ENCODE measurements at places on chromosomes 11 and 22.

- peak; percentile 62 for DNase-seq
Measured at GRCh38 chr22:50118557-50119168, 28.9 kb downstream of the MOV10L1 start.

DNA sequence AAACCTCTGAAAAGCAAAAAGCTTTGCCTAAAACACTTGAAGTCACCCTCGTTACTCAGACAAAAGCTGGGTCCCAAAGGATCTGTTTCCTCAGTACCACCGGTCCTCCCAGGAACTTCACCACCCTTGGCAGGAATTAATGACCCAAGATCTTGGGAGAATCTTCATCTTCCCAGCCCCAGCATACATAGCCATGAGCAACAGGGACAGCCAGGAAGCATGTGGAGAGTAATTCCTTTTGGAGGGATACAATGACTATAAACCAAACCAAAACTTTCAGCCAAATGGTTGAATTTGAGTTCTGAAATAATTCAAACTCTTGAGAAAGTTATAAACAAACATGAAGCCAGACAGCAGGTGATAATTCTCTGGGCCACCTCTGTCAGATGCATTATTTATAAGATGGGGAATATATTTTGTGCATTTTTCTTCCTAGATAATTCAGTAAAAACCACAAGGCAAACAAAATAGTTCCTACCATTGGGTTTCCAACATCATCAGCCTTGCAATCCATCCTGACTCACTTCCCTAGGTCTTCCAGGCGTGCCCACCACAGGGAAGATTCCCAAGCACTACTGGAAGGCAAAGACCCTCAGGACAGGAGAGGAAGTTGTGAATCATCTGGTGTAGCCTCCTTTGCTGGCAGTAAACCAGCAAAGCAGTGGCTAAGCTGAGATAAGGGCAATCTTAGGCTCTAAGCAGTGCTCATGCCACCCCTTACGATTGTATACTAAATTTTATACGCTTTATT lies 71.7 kb upstream of the DRD2 start:
- no peak for DNase-seq

- no peak for DNase-seq
Measured at GRCh38 chr11:86162239-86162638, 82.3 kb upstream of the EED start.

DNA sequence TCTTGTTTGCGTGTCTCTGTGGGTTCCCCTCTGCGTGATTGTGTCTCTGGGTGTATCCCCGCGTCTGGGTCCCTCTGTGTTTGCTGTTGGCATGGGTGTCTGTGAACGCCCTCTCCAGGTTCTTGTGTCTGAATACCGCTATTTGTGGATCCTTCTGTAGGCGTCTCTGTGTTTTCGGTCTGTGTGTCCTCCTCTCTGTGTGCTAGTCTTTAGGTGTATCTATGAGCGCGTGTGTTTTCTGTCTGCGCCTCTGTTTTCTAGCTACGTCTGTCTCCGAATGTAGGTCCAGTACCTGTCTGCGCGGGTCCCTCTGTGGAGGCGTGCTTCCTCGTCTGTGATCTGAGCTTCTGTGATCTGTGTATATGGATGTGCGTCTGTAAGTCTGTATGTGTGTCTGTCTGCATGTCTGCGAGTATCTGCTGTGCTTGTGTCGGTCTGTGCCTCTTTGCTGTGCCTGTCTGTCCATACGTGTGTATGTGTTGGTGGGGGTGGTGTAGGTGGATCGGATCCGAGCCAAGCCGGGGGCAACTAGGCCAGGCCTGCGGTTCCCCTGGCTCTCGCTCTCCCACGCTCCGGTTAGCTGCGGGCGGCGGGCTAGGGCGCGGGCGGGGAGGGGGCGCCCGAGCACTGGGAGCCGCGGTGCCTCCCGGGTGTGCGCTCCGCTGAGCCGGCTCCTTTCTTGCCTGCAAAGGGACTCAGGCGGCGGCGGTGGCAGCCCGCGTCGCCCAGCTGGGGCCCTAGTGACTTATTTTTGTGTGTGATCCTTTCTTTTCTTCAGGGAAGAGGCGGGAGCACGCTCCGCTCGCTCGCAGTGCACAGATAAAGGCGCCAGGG lies 105.3 kb upstream of the E2F8 start:
- peak; percentile 21 for DNase-seq

DNA sequence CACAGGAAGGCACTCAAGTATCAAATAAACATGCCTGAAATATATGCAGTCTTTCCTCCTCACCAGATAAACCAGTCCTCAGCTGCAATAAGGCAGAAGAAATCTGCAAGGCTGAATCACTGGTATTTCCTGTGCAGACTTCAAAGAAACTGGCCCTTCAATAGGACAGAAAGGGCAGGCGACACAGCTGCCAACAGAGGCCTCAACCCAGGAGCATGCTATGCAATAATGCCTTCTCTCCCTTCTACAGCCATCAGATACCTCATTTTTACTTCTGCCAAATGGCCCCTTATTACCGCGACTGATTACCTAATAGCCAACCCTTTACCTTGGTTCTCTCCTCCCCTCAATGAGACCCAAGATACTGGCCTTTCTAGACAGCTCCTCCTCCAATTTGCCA lies 8.0 kb downstream of the NUMA1 start:
- no peak for DNase-seq

GRCh38 chr11:61971248-61972111 lies 4.0 kb upstream of the FTH1 start:
- peak; percentile 99 for DNase-seq

- DNase-seq = no peak
Measured at GRCh38 chr22:35324762-35325161, 25.1 kb downstream of the TOM1 start.

DNA sequence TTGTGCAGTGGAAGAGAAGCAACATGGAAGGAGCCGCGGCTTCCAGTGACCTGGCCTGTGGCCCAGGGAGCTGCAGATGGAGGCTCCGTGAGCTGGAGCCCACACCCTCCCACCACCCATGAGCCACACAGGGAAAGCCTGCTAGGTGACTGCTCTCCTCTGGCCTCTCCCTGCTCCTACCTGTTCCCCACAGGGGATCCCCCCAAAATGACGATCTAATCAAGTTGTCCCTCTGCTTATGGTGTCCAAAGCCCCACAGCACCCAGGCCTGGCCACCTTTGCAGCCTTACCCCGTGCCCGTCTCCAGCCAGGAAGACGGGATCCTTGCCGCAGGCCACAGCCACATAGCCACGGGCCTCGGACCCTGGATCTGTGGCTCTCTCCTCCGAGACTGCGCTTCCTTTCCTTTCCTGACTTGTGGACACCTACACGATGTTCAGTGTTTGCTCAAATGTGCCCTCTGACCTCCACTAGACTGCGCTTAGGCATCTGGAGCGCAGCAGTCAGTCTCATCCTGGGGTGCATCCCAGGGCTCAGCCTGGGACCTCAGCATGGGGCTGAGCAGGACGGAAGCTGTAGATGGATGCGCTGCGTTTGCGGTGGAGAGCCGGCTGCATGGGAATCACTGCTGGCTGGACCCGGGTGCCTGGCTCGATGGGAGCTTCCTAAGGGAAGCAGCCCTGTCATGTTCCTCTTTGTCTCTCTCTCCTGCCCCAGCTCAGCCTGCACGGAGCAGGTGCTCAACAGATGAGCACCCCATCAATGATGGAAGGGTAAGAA lies 133.3 kb downstream of the ST3GAL4 start:
- DNase-seq = no peak

- no peak for DNase-seq
Measured at GRCh38 chr11:21630934-21631478, 561.9 kb upstream of the ANO5 start.

DNA sequence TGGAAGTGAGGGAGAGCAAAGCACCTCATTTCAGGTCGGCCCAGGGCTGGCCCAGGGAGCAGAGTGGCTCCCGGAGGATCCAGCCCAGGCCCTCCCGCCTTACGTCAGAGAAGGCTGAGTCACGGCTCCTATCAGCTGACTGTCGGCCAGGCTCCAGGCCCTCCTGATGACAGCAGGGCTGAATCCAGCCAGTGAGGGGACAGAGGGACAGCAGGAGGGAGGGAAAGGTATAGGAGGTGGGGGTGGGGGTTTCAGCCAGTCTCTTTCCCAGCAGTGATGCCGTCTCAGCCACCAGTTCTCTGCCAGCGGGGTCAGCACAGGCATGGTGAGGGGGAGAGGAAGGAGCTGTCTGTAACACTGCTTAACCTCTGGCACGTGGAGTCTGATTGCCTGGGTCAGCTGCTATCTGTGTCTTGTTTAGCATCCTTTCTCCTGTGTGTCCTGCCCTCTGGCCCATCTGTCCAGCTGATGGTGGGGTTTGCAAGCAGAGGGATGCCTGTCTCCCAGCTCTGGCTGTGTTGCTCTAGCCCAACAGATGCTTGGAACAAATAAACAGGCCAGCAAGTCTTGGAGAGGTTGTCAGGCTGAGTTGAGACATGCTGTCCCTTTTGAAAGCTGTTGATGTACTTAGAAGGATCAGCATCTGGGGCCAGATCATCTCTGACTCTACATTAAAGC lies 74.0 kb downstream of the ADAMTS15 start:
- DNase-seq = peak; percentile 79

DNA sequence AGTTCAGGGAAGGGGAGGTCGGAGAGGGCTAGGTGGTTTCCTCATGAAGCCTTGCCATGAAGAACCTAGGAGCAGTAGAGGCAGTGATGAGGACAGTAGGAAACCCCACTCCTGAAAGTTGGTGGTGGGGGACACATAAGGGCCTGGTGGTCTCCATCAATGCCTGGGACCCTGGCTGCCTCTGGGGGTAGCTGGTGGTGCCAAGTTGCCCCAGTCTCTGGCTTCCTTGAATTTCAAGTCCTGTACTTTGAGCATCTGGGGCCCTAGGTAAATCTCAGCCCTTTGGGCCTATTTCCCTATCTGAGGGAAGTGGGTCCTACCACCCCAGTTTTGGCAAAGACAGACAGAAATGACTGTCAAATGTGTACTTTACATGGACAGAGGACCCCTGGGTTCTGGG lies 28.1 kb downstream of the AMPD3 start:
- DNase-seq = no peak

DNA sequence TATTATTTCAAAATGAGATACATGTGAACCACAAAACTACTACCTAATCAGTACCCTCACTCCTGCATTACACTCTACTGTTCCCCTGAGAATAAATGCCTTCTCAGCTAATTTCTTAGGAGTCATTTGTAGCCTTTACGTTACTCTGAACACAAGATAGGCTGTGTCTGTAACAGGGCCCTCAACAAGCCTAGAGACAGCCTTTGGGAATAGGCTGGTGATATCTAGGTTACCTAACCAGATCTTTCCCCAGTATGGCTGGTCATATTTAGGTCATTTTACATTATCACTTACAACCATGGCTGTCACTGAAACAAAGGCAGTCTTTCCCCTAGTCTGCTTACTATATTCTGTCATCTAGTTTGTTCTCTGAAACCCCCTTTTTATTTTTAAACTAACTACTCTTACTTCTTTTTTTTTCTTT lies 14.2 kb downstream of the ATM start:
- DNase-seq = no peak

DNA sequence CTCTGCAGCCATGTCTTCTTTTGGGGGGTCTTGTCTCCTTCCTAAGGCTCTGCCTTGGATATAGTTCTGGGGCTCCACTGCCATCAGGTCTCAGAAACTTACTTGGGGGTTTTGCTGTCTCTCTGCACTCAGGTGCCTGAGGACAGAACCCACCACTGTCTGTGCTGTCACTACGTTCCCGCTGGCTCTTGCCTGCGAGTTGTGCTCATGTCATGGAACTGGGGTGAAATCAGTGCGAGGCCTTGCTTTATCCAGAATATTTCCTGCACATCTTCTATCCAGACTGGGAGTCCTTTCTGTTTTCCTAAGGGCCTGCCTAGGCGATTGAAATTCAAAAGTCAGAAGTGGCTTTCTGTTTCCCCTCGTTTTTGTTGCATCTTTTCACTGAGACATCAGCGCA lies 6.6 kb upstream of the USP2 start:
- no peak for DNase-seq

- DNase-seq = no peak
Measured at GRCh38 chr11:36000616-36001190, 56.8 kb downstream of the LDLRAD3 start.

DNA sequence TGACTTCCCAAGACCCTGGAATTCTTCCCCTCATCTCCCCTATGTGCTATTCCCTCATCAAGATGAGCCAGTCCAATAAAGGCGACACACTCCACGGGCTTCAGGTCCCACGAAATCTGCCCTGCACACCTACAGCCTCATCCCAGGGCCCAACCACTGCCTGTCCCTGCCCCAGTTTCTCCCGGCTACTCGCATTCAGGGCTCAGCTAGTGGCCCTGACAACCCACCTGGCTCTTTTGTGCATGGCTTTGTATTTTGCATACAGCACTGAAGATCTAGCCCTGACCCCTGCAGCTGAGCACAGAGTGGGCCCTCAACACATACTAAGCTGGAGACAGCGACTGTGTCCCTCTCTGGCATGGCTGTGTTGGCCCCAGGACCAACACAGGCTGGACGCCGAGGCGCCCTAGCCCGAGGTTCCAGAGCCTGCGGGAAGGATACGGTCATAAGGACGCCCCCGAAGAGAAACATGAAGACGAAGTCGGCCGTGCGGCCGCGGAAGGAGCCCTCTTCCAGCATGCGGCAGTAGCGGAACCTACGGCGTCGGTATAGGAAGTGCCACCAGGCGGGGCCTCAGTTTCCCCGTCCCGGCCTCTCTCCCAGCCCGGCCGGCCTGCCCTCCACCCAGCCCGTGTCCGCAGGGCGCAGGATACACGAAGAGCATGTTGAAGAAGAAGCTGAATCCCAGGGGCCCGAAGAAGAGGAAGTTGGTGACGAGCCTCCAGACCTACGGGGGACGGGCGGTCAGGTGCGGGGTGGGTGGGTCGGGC lies 710 bp downstream of the DERL3 start:
- no peak for DNase-seq

- DNase-seq = no peak
Measured at GRCh38 chr22:46162771-46163556, 12.6 kb downstream of the PPARA start.

DNA sequence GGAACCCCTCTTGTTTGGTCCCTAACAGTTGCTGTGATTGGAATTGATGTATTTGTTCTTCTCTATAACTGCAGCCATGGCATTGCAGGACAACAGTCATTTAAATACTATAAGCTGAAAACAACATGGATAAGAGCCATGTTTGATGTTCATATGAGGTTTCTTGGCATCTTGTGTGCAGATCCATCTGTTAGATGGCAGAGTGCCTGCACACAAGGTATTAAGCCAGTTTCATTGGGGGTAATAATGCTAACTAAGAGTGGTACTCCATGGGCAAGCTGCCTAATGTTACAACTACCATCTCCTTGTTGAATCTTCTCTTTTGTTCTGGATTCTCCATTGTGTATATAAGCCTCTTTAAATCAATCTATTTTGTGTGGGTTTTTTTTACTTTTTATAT lies 206.0 kb upstream of the CHORDC1 start:
- no peak for DNase-seq

GRCh38 chr11:19712281-19713195 lies at the start of gene NAV2:
Gene NAV2, plus strand, starts transcription at chr11:19712837. Its CDS starts 859 bp downstream, at chr11:19713696.
- DNase-seq = peak; percentile 78

All from A549 (cell line).